ENCODE measurements at places on chromosomes 2 and 18.

GRCh38 chr2:72926368-72926767 is 9.0 kb downstream of the EMX1 start:
- no peak for DNase-seq

DNA sequence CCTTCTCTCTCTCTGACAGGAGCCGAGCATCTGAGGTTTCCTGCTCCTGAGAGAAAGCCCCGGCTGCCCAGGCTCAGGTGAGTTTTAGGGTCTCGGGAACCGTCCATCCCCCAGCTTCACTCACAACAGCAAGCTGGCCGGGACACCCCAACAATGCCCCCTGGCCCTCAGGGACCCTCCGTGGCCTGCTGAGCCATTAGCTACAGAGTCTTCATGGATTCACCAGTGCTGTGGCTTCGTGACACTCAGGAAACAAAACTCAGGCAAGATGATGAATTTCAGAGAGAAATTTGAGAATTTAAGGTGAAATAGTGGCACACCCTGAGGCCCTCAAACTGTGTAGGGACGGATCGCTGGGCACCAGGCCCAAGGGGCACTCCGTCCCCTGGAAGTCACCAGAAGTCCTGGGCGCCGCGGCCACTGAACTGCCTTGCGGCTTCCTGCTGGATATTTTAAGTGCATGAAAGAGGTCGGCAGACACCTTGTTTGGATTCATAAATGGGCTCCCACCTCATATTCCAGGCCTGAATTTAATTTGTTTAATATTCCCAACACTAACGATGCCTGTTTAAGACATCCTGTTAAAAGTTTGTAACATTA is 368.3 kb upstream of the SALL3 start:
- DNase-seq, result no peak

GRCh38 chr2:71498261-71498701 is 44.9 kb downstream of the DYSF start:
- DNase-seq, result no peak

DNA sequence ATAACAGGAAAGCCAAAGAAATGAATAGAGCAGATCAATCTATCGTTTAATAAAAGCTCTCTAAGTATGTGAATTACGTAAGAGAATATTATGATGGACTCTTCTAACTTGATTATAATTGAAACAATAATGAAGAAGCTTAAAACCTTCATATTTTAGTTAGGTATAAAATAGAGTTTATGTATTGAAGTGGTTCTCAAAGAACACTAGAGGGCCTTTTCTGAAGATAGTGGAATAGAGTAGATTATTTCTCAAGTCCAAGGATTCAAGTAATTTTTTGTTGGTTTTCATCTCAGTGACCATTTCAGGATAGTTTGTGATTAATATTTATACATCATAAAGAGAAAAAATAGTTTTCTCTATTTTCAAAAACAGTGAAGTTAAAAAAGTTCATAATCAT is 97.7 kb downstream of the NBEAL1 start:
- no peak for DNase-seq

DNA sequence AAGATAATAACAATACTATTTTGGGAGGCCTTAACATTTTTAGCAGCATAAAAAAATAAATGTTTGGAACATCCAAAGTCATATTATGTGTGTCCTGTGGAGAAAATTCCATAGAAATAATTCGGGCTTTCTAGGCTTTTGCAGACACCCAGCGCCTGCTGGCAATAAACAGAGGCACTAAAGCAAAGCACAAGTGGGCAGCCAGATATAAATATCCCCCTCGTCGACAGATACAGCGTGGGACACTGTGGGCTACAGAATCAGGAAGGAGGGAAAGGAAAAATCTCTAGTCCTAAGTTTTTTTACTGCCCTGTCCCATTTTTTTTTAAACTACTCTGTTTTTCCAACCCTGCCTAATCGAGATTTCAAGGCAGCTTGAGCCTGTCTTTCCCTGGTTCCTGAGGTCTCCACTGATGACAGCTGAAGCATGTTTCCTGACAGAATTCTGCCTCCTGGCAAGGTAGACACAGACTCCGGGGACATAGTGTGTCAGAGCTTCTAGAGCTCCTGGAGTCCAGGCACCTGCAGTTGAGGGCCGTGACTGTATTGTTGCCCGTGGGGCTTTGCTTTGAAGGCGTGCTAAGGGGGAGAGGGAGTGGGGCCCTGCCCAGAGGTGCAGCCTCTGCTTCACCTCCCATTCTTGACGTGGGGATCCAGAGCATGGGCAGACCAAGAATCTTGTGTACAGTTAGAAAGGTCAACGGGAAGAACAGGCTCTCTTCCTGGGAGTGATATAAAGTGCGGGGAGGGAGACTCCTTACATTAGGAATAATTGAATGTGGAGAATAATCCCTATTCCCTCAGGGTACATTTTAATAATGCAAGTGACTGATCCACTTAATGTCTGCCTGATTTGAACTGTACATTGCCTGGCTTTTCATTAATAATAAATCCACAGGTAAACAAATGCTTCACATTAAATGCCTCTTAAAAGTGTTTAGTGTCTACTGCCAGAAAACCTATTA is 232.3 kb downstream of the DCC start:
- DNase-seq, result no peak

DNA sequence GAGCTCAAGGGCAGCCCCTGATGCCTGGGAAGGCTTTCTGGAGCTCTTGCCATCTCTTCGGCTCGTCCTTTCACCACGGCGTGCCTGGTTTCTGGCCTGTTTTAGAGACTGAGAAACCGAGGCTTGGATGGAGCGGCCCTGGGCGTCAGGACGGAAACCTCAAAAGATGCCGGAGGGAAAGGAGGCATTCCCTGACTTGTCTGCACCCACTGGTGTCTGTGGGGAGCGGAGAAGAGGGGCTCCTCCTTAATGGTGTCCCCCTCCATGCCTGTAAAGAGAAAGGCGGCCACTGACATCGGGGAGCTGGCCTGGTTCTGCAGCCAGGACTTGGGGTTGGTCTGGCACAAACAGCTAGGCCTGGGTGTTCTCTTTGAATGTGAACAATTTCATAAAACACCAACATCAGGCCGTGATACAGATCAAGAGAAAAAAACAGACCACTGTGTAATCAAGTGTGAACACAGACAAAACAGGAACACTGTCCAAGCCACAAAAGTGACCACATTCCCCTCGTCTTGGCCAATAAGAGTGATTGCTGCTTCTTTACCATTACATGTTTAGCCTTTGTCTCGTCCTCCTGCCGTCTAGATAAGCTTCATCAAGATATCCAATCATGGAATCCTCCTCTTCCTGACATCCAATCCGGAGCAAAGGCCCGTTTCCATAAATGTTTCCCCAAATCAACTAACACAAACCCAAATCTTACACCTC is 633 bp upstream of the ILKAP start:
- DNase-seq, result no peak

DNA sequence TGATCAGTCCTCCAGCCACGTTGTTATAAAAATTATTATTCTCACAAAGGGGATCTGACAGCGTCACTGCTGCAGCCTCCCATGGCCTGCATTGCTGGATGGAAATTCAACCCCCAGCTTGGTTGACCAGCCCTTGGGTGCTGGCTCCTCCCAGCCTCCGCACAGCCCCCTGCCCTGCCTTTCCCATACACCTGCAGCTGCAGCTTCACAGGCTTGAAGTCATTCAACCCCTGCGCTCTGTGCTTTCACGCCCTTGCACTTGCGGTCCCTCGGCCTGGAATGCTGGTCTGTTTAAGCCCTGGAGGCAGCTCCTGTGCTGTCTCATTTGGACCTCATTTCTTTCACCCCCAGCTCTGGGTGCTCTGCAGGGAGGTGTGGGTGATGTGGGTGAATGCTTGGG is 860 bp upstream of the CD8A start:
- peak; percentile 36 for DNase-seq

GRCh38 chr2:3635171-3635974 is 22.6 kb upstream of the ALLC start:
- no peak for DNase-seq

Data from nephron progenitor cell (in vitro differentiated cells).